ENCODE measurements at places on chromosomes 4 and X.

DNA sequence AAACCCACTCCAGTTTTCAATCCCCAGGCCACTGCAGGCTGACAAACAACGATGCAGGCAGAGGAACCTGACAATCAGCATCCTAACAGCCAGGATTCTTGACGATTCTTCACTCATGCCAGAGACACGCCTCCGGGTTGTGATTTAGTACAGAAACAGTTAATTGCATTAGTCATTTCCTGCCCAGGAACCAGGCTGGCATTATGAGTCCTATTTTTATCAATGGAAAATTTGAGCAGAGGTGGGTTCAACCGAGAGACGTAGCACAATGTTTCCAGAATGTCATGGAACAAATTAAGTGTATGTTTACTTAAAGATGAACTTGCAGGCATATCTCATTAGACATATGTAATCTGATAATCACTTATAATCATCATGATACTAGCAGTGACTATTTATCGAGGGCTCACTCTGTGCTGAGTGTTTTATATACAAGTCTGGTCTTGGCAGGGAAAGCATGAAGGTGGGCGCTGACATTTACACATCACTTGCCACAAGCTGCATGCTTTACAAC is 159.7 kb downstream of the NSUN7 start:
- DNase-seq, result no peak

DNA sequence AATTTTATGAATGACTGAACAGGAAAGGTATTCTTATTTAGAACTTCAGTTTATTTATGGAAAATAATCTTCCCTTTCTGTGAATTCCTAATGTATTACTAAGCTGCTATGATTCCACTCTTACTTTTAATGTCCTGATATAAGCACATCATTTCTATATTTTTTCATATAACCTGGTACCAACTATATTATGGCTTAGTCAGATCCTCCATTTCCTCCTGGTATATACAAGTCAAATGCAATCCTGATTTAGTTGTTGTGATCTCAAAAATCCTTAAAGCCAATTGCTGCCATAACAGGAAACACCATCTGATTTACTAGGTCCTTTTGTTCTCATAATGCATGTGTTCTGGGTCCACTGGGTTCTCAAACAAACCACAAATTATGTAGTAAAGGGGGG is 26.8 kb downstream of the TRMT2B start:
- no peak for DNase-seq

- no peak for DNase-seq
Measured at GRCh38 chrX:22392133-22392948, 119.6 kb downstream of the CBLL2 start.

DNA sequence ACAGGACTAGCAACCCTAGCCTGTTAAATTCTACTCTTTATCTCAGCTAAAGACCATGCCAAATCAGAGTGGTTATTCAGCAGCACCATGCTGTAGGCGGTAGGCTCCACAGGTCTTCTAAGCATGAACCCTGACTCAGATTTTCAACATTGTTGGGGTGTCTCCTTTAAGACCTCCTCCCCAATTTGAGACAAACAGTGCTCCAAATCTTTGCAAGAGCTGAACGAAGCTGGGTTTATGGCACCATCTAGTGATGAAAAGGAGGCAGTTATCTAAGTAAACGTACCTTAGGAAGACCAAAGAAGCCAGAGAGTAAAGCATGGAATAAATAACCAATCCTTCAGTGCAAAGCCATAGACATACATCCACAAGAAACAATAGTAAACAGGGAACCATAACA is 334.5 kb upstream of the SLC7A11 start:
- no peak for DNase-seq

GRCh38 chrX:11641349-11642065 is 24.2 kb downstream of the ARHGAP6 start:
- DNase-seq, result no peak
